ENCODE measurements at places on chromosomes 2 and 18.

DNA sequence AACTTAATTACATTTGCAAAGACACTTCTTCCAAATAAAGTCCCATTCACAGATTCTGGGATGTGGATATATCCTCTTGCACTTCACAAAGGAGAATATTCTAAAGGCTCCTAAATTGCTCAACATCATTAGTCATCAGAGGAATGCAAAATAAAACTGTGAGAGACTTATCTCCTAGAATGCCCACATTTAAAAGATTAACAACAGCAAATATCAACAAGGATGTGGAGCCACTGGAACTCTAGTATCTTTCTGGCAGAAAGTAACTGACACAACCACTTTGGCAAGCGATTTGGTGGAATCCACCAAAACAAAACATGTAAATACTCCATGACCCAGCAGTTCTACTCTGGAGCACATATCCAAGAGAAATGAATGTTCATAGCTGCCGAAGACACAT is 4.6 kb downstream of the NEU2 start:
- no peak for DNase-seq

- DNase-seq = no peak
These were observed 73.8 kb downstream of the RRM2 start for GRCh38 chr2:10196110-10196892.

- peak; percentile 68 for DNase-seq
These were observed 5.0 kb downstream of the NAPG start for GRCh38 chr18:10530852-10531251.

DNA sequence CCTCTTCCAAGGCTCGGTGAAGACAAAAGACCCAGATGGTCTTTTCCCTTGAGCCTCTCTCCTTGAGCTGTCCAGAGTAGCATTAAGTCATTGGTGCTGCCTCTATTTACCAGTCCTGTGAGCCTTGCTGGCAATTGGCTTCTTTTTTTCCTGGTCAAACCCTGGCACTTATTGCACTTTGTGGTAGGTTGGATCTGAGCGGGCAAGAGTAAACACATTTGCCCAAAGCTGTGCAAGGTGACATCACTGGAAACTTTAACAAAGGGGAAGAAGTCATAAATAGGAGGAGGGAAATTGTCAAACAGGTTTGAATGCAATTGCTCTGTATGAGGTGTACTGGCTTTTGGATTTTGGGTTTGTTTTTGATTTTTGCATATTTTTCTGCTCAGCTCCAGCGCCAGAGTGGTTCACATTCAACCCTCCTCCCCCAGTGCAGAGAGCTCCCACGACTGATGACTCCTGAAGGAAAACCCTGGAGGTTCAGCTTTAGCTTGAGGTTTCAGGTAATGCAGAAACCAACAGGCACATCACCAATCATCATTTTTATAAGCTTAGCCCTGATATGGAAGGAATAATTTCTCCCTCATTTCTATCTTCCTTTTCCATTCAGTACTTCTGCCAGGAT is 8.3 kb downstream of the KCNE4 start:
- DNase-seq = no peak

- DNase-seq = no peak
These were observed 29.7 kb downstream of the XDH start for GRCh38 chr2:31384771-31385276.
